ENCODE measurements at places on chromosomes 2 and 18. TPM values are rescaled to one million over a fixed set of nuclear protein-coding genes. Genes with fewer than 3 reads are reported as not detected.

The RUFY4 gene
- not detected for total RNA-seq

The CPLX4 gene
- not detected for total RNA-seq

The SPATA3 gene
- total RNA-seq, result not detected

The CCDC141 gene
- 3.9 TPM for total RNA-seq

The RAB6C gene
- not detected for total RNA-seq

- DNase-seq, result no peak
Measured at GRCh38 chr2:150483532-150483931, 3.9 kb downstream of the RND3 start.

DNA sequence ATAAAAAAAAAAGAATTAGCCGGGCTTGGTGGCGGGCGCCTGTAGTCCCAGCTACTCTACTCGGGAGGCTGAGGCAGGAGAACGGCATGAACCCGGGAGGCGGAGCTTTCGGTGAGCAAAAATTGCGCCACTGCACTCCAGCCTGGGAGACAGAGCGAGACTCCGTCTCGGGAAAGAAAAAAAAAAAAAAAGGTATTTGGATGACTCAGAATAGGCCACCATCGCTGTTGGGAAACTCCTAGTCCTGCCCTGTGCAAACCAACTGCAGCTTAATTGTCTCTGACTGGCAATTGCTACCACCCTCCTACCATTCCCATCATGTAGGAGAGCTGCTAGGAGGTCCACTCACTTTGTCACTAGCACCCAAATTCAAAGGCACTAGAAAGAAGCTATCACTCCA is 43.5 kb downstream of the ATP8B1 start:
- no peak for DNase-seq

DNA sequence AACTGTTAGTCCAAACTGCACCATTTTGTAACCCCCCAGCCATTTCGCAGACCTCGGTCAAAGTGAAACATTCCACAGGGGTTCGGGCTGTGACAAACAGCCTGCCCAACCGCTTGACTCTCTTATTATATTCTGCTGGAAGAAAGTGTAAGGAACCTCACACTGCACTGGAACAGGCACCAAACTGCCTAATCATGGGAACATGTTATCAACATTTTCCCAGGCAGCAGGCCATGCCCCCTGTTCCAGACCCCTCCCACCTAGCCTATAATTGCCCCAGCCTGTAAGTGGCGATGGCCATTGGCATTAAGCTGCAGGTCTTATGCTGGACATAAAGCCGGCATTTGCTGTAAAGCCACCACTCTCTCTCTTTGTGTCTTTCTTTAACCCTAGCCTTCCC is 16.9 kb downstream of the LYG2 start:
- DNase-seq, result no peak

DNA sequence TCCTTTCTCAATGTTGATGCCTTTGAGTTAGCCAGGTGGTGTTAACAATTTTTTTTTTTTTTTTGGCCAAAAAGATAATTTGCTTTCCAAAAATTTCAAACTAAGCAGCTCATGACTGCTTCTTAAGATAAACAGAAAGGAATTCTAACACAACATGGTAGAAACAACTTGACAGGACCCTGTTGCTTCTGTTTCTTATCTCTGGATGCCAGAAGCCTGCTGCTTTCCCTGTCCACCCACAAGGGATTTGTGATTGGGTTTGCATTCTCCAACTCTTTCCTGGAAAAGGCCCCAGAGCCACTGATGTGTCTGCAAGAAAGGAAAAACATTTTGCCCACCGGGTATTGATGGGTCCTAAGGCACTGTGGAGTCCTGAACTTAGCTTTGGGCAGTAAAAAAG is 217.2 kb upstream of the PKDCC start:
- no peak for DNase-seq

- no peak for DNase-seq
Measured at GRCh38 chr2:84800194-84800805, 80.6 kb downstream of the TRABD2A start.

- DNase-seq, result no peak
Measured at GRCh38 chr2:184834699-184835397, 236.5 kb downstream of the ZNF804A start.

DNA sequence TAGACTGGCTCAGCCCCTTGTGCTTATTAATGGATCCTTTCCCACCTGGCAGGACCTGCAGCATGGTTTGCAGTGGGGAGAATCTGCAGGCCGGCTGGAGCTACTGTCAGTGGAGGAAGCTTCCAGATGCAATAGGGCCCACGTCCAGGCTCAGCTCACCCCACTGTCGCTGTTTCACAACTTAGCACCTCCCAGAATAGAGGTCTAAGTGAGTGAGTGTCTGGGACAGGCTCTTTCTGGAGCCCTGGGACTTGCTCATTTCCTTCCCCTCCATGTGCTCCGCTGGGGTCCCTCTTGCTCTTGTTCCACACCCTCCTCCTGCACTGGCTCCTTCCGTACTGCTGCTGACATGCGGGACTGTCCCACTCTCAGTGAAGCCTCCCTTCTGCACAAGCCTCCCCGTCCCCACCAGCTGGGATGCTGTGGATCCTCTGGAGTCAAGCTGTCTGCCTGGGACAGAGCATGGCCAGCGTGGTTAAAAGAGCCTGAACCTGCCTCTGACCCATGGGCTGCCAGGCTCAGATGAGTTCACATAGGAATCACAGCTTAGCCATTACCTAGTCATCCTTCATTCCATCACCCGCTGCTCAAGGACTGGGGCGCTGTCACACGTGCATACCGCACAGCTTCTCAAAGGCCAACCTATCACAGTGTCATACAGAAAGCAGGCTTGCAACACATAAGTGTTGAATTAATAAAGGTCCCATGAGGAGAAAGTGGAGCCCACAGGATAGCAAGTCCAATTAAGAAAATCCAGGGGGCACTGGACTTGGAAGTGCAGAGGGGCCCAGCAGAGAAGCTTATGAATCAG is 135.9 kb downstream of the ACKR3 start:
- no peak for DNase-seq

- DNase-seq, result no peak
Measured at GRCh38 chr18:57430079-57431001, 4.8 kb upstream of the ONECUT2 start.

DNA sequence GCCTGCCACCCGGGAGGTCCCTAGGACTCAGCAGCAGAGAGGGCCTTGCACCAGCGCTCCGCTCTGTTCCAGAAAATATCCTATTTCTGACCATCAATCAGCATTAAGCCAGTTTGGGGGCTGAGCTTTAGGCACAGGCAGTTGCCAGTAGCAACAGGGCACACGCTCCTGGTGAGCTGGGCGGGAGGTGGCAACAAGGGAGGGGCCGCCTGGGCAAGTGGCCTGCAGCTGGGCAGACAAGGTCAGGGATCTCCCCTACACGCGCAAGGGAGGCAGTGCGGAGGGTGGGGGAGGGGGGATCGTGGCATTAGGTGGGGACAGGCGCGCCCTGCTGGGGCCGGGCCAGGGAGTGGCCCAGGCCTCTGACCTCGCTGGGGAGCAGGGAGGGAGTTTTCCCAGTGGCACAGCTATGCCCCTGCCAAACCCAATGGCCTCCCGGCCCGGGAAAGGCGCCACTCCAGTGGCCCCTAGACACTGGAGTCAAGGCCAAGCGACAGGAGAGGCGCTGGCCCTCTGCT is 302.8 kb downstream of the NCKAP5 start:
- no peak for DNase-seq

All from tibial nerve (tissue), 4 donors.